Stimulated activated naive CD4-positive, alpha-beta T cell (primary cell): ENCODE measurements at places on chromosomes 7 and 10.
A peak's percentile ranks its signal among the peaks of the same experiment; 100 is the strongest.

DNA sequence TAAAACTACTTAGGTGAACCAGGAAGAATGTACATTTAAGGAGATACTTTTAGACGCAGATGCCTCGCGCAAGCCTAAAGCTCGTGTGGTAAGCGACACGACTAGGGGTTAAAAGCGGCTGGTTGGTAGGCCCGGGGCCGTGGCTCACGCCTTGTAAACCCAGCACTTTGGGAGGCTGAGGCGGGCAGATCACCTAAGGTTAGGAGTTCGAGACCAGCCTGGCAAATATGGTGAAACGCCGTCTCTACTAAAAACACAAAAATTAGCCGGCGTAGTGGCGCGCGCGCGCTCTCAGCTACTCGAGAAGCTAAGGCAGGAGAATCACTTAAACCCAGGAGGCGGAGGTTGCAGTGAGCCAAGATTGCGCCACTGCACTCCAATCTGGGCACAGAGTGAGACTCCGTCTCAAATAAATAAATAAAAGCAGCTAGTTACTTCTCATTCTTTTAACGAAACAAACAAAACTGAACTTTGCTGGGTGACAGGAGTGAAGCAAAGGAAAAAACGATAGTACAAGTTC lies 879 bp downstream of the NUDT5 start:
- peak; percentile 36 for DNase-seq

- DNase-seq = peak; percentile 84
These were observed at the start of gene MYO1G for GRCh38 chr7:44978511-44979366. Gene MYO1G, minus strand, starts transcription at chr7:44979015. Its CDS starts 54 bp downstream, at chr7:44978961.

DNA sequence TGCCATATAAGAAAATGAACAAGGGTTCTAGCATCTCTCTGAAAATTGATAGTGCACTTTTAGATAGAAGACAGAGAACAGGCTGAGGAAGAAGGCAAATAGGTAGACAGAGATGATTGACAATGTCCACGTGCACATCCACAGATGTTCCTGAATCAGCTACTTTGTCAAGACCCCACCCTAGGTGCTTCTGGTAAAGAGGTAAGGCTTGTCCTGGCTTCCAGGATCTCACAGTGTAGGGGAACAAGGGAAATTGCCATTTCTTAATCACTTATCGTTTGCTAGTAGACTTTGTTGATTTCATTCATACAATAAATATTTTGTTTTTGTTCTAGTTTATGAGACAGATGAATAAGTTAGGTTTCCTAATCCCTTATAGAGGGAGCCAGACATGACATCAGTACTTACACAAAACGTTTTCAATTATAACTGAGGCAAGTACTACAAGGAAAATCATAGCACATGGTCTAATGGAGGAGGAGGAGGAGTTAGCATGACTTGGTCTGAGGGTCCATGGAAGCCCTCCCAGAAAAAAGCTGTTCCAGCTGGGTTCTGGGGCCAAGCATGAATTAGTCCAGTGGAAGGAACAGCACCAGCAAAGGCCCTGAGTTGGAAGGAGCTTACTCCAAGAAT lies 115.9 kb upstream of the ARID5B start:
- DNase-seq = no peak

DNA sequence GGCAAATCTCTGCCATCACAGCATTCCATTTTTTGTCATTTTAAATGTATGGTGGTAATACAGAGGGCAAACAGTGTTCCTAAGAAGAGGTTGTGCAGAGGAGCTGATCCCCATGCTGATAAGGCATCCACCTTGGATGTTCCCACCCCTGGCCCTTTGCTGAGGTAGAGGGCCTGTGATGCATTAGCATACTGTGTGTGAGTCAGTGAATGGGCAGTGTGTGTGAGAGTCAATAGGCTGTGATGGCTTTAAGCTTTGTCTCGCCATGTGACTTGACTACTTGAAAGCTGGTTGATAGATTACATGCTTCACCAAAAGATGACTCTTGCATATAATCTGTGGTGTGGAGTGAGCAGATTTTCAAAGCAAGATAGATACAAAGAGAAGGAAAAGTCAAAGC lies 81.3 kb downstream of the INSYN2A start:
- DNase-seq = no peak

- no peak for DNase-seq
These were observed 58.1 kb upstream of the DGKI start for GRCh38 chr7:137904833-137905232.

GRCh38 chr7:1029637-1030443 lies 14.5 kb upstream of the GPR146 start:
- DNase-seq = no peak

- DNase-seq = no peak
These were observed 66.6 kb downstream of the MAGI2 start for GRCh38 chr7:79386688-79387422.

GRCh38 chr10:101691081-101691480 lies 3.9 kb downstream of the FBXW4 start:
- DNase-seq = no peak

GRCh38 chr7:15571301-15571878 lies 9.6 kb upstream of the AGMO start:
- no peak for DNase-seq

DNA sequence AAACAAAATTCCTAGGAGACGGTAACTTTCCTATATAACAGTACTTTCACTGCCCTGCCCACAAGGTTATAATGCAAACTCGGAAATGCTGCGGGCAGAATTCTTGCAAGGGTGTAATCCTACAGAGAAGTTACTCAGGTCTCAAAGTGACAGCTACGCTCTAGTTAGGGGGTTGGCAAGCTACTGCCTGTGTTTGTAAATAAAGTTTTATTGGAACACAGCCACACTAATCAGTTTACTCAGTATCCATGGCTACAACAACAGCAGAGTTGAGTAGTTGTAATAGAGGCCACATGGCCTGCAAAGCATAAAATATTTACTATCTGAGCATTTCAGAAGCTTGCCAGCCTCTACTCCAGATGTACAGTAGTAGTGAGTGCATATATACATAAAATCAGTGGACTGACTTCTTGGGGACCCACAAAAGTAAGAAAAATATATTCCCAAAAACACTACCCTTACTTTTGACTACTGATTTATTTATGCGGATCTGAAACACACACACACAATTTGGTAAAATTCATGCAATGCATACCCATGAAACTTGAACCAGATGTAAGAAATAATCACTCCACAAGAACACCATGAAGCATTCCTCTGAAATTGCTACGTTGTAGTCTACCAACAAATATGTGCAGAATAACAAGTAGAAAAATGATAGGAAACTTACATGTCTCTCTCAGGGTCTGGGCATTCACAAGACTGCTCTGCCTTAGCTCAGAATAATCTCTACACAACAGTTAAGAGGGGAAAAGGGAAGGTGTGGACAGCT lies 53.0 kb downstream of the SMURF1 start:
- DNase-seq = no peak

DNA sequence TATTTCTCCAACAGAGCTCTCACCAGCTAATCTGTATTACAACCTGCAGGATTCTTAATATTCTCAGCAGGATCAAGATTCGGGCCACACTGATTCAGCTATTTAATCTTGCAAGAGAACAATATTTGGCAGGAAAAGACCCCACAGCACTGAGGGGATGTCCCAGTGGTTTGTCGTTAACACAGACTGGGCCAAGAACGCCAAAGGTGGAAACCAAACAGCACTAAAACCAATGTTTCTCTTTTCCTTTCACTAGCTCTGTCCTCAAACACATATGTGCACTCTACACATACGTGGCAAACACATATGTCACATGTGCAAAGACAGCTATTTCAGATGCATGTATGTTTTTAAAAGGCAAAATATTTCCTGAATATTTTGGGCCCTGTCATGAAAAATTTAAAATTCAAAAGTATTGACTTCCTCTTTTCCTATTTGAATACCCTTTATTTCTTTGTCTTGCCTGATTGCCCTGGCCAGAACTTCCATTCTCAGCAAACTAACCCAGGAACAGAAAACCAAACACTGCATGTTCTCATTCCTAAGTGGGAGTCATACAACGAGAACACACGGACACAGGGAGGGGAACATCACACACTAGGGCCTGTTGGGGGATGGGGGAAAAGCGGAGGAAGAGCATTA lies 51.7 kb upstream of the NEBL start:
- no peak for DNase-seq

DNA sequence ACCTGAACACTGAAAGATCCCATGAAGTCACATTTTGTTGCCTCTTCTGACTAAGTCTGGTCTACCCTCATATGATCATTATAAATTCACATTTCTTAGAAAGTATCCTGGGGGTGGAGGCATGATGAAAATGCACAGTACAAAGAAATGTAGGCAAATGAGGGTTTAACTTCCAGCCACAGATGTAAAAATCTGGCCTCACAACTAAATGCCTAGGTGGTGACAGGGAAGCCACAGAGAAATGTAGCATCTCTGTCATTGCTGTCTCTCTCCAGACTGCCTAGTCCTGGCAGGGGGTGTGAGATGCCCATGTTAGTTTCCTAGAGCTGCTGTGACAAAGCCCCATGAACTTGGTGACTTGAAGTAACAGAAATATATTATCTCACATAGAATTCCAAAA lies 395.9 kb downstream of the SORCS3 start:
- no peak for DNase-seq

GRCh38 chr7:158270856-158271413 lies 316.7 kb downstream of the PTPRN2 start:
- DNase-seq = no peak

- no peak for DNase-seq
These were observed 3.3 kb upstream of the UNCX start for GRCh38 chr7:1229202-1229947.

DNA sequence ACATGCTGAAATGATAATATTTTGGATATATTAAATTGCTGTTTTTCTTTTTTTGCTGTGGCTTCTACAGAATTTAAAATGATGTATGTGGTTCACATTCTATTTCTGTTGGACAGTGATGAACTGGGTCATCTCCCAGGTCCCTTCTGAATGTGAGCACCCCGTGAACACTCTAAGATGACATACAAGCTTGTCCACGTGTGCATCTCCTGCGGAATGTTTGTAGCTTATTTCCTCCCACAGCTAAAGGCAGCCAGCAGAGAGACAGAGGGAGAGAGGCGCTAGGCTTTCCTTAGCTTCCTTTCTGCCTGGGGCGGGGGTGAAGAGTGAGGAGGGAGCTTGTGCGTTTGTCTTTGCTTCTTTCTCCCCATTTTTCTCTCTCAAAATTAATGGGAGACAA lies 219.1 kb downstream of the EMX2 start:
- no peak for DNase-seq
